ENCODE measurements at places on chromosomes 5 and 9.
A peak's percentile ranks its signal among the peaks of the same experiment; 100 is the strongest.

- DNase-seq = no peak
Observed at GRCh38 chr5:14627270-14627669, 37.2 kb upstream of the OTULIN start.

DNA sequence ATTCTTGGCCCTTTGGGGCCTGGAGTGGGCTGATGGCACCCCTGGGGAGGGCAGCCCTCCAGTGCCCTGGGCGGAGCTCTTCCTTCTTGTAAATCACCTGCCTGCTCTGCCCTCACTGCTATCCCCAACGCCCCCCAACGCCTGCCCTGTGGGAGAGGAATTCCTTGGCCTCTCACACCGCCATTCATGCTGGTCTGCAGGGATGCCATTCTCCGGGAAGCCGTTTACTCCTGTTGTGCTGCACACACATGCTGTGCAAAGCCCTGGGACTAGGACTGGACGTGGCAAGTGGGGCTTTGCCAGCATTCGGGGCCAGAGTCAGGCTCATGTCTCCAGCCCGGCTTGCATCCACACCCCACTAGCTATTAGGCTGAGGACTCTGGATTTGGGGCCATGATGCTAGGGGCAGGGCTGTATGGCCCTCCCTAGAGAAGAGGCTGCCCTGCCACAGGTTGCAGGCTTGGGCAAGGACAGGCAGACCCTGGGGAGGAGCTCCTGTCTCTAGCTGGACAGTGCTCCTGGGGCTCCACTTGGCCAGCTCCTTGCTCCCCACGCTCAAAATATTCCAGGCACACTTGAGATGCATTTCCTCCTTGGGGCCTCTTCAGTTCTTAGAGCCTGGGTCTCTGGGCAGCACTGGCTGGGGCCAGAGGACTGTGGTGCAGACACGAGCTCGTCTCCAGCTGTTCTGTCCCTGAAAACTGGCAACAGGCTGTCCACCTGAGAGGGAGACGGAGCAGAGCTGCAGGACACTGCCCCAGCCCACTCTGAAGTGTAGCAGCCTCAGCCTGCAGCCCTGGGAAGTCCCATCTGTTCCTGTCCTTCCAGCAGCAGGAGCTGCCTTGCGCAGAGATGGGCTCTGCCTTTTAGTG, 226.9 kb downstream of the CACNA1B start:
- DNase-seq = no peak

- no peak for DNase-seq
Observed at GRCh38 chr5:115470921-115471320, 73.7 kb downstream of the FEM1C start.

DNA sequence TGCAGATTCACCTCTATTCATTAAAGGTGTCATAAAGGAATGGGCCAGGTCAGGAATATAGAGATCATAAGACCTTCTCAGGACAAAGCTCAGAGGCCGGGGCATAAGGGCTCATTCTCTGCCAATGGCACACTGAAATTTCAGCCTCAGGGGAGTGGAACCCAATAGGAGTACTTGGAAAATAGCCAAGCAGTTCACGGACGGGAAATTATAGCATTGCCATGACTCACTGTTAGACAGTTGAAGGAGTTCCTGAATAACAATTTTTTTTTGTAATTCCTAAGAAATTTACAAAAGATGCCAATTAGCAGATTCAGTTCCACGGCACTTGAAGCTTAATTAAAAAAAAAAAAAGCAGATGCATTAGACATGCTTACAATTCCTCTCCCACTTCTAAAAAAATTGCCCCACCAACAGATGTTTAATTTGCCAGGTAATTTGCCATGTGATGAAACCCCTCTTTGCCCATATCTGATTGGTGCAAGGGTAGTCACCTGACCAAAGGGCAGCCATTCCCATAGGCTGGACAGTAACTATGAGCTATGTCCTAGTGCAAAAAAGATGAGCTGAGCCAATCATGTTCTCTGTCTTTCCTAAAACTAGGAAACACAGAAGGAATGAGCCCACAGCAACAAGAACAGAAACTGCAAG, 58.6 kb downstream of the PTCD2 start:
- peak; percentile 88 for DNase-seq

GRCh38 chr5:132823481-132824050, 6.9 kb downstream of the SHROOM1 start:
- DNase-seq = no peak

DNA sequence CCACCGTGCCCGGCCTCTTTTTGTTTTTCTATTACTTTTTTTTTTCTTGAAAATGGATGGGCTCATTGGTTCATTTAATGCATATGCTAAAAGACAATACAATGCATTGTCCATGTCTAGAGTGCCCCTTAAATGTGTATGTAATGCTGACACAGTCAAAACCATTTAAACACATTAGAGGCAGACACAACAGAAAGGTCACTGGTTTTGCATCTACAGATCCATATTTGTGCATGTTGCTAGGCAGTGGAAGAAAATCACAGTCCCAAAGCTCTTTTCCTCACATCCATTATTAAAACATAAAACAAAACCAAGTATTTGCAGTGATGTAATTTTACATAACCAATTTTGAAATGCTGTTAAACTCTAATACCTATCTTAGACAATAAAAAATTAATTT, 389.0 kb downstream of the TAF11L14 start:
- no peak for DNase-seq

DNA sequence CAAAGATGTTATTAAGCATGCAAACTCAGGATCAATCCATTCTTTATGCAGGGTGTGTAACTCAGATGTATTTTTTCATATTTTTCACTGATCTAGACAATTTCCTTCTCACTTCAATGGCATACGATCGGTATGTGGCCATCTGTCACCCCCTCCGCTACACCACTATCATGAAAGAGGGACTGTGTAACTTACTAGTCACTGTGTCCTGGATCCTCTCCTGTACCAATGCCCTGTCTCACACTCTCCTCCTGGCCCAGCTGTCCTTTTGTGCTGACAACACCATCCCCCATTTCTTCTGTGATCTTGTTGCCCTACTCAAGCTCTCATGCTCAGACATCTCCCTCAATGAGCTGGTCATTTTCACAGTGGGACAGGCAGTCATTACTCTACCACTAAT, 435 bp downstream of the OR1J4 start:
- no peak for DNase-seq

DNA sequence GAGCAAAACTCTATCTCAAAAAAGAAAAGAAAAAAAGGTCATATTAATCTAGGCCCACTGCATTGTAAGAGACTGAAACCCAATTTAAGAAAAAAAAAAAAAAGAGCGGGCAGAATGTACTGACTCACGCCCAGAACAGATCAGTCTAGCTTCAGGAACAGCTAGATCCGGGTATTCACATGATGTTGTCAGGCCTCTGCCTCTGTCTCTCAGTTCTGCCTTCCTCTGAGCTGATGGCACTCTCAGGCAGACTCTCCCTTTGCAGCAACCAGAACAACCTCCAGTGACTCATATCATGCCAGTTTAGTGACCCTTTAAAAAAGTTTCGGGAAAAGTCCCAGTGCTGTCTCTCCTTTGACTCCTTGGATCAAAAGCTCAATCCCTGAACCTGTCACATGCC, 53.0 kb downstream of the NEURL1B start:
- DNase-seq = no peak

- peak; percentile 86 for DNase-seq
Observed at GRCh38 chr5:67038817-67039603, 157.6 kb downstream of the CD180 start.

DNA sequence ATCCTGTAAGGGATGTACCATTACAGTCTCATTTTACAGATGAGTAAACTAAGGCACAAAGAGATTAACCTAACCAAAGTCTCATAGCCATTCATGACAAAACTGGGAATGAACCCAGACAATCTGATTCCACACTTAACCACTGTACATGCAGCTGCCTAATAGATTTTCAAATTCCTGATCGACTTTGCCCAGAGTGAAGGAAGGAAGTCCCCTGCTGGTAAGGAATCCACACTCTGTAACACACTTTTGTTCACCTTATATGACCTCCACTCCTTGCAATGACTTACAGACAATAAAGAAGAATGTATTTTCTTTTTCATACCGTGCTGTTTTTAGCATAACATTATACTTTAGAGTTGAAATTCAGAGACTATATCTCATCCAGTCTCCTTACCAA, 31.3 kb upstream of the PLPP6 start:
- DNase-seq = peak; percentile 55

DNA sequence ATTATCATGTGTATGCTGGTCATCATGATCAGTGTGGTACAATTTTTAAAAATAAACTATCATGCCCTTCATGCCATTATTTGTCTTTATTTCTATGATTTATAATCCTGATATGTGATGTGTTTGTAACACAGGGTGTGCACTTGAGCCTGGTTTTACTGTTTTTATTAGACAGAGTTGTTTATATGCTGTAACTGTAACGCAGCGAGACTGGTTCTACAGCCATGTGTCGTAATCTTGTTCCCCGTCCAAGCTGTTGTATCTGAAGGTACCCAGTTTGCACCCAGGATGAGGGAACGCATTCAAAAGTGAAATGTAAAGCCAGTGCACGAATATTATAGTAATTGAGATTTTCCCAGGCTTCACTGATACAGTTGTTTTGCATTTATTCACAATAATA, 28.2 kb downstream of the SNX18 start:
- no peak for DNase-seq

- DNase-seq = no peak
Observed at GRCh38 chr9:966870-967269, 9.6 kb upstream of the DMRT3 start.

GRCh38 chr9:71944754-71945375, 33.4 kb downstream of the C9orf85 start:
- no peak for DNase-seq

GRCh38 chr5:112049738-112050137, 292.7 kb upstream of the NREP start:
- DNase-seq = peak; percentile 11

GRCh38 chr9:111983484-111983908, 86.9 kb downstream of the UGCG start:
- DNase-seq = no peak

DNA sequence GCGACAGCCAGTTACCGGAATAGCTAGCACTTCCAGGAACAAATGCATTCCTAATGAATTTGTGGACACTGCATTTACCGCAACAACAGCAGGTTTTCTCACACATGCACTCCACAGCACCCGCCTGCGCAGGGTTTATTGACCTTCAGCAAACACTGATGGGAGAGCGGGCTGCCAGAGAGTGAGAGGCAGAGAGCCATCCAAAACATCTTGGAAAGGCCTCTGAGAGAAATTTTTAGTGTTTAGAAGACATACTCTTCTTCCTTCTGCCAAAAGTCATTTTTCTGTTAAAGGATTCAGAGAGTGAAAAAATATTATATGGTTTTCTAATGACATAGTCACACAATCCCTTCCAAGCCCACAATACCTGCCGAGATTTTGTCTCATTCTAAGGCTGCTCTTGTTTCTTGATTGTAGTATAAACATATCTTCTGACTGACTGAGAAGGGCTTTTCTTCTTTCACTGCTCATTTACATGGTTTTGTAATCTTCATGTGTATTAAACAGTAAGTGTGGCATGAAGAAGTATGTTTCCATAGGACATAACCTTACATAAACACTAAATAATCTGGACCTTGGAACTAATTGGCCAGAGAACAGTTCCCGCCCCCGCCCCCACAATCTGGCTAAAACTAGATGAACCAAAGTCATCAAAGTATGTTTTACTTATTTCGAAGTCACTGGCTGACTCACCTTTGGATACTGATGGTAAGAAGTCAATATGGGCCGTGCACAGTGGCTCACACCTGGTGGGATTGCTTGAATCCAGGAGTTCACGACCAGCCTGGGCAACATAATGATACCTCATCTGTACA, 432.5 kb upstream of the MEF2C start:
- DNase-seq = peak; percentile 73

- no peak for DNase-seq
Observed at GRCh38 chr5:74665273-74665672, 19.8 kb upstream of the HEXB start.

DNA sequence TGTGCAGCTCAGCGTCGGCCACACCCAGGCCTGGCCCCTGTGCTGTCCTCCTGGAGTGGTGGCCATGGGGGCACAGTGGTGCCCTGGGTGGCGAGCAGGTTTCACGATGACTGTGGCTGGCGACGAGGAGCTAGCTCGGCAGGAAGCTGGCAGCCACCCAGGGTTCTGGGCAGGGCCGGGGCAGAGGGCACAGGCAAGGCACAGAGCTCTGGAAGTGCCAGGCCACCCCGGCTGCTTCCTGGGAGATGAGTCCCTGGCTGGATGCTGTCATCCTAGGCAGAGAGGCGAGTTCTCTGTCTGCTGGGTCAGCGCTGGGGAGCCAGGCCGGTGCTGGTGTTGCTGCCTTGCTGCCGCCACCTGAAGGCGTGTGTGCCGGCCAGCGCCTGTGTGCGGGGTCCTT, 51.7 kb downstream of the RXRA start:
- DNase-seq = no peak

DNA sequence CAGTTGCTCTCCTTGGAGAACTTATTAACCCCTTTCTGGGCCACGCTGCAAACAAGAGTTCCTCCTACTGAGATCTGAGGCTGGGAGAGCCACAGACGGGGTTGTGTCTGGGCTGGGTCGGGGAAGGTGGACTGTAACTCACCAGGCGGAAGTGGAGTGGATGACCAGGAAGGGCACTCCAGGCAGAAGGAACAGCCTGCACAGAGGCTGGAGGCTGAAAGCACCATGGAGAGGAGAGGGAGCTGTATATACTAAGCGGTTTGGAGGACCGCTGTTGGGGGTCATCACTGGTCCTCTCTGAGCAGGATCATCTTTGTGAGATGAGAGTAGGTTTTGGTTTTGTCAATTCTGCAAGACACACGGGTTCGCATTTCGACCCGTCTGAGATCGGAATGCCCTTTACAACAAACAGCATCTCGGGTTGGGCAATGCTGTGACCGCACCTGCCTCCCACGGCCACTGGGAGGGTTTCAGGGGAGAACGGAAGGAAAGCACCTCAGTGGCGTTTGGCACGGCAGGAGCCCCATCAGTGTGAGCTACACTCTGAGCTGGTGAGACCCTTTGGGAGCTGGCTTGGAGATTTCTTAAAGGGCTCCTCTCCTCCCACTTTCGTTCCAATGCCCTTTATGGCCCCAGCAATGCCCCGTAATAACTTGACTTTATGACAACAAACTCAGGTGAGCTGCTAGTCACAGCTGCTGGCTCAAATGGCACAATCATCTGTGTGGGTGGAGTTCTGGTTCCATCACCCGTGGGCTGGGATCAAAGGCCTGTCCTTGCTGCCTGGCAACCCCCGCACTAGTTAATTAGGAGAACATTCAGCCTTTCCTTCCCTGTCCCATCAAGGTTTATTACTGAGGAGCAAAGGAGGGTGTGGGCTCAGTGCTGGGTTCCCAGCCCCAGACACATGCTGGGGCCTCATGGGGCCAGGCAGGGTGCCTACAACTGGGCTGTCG, 18.7 kb upstream of the NEURL1B start:
- no peak for DNase-seq

Measured in fibroblast of upper back skin (primary cell).